ENCODE measurements at places on chromosomes 3 and 15.

- DNase-seq, result no peak
These were observed 21.9 kb downstream of the IL12A start for GRCh38 chr3:160010578-160010977.

DNA sequence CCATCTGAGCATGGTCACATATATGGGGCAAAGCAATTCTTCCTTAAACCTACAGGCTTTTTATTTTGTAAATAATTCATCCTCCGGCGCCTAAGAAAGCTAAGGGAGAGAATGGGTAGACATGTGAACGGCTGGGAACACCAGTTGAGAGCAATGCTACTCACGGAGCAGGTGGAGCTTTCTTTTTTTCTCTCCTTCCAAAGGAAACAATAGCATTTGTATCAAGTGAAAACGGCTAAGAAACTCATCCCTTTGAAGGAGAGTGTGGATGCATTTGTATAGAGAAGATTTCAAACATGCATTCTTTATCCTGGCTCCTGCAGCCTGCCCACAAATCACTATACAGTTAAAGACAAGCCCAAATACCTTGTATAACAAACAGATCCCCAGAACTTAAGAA is 637.8 kb downstream of the MAGI1 start:
- DNase-seq, result no peak

DNA sequence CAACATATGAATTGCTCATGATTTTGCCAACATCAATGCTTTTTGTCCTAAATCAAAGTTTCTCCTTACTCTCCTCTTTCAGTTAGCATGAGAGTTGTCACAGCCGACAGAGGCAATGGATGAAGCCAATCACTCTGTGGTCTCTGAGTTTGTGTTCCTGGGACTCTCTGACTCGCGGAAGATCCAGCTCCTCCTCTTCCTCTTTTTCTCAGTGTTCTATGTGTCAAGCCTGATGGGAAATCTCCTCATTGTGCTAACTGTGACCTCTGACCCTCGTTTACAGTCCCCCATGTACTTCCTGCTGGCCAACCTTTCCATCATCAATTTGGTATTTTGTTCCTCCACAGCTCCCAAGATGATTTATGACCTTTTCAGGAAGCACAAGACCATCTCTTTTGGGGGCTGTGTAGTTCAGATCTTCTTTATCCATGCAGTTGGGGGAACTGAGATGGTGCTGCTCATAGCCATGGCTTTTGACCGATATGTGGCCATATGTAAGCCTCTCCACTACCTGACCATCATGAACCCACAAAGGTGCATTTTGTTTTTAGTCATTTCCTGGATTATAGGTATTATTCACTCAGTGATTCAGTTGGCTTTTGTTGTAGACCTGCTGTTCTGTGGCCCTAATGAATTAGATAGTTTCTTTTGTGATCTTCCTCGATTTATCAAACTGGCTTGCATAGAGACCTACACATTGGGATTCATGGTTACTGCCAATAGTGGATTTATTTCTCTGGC is 2.5 kb downstream of the OR4F6 start:
- DNase-seq, result no peak

DNA sequence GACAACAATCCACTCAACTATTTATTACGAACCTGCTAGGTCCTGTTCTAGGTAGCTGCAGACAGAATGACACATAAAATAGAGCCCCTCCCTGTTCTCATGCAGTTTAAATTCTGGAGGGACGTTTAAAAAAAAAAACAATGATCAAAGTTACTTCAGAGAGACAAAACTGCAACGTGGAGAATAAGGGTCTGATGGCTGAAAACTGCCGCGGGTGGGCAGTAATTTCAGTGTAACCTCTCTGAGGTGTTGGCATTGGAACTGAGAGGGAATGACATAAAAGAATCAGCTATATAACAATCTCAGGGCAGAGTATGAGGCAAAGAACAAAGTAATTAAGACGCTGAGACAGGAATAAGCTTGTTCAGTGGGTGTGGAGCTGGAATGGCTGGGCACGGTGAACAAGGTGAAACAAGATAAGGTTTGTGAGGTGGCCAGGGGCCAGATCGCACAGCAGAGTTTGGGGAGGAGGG is 19.5 kb downstream of the TBL1XR1 start:
- no peak for DNase-seq

DNA sequence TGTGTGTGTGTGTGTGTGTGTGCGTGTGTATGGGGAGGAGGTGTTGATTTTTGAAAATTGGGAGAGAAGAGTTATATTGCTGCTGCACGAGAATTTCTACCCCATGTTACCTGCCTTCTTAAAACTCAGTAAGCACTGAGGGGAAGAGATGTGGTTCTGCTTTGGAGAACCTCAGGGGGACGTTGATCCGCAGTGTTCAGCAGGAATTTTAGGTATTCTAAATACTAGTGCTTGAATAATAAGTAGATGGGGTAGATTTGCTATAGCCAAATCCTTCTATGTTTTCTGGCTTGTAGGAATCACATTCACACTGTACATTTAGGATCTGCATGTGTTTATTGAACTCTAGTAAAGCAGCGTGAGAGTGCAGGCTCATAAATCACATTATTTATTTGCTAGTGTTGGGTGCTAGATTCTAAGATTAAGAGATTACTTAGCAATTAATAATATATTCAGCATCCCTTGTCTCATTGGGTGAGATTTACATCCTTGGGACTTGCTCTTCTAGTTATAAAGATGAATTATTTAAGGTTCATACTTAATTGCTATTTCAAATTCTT is 268.1 kb downstream of the MFSD1 start:
- DNase-seq, result no peak

DNA sequence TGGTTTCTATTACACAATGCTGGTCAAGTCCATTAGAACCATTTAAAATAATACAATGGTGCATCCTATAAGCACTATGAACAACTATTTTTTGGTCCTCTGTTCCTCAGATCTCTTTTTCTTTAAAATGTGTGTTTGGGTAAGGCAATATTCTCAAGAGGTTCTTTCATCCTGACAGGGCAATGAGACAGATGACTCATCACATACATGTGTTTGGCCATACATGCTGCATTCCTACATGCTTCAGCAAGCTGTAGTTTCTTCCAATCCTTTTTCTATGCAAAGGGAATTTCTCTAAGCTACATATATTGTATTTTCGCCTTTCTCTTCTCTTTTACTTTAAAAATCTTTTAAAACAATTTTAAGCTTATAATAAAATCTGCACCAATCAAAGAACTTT is 52.7 kb downstream of the OTOL1 start:
- no peak for DNase-seq

- no peak for DNase-seq
These were observed 32.6 kb downstream of the TGM4 start for GRCh38 chr3:44906997-44907396.

- no peak for DNase-seq
These were observed 114.7 kb upstream of the CCNL1 start for GRCh38 chr3:157274644-157275137.

GRCh38 chr3:175956964-175957363 is 1097.8 kb downstream of the NAALADL2 start:
- DNase-seq, result no peak

DNA sequence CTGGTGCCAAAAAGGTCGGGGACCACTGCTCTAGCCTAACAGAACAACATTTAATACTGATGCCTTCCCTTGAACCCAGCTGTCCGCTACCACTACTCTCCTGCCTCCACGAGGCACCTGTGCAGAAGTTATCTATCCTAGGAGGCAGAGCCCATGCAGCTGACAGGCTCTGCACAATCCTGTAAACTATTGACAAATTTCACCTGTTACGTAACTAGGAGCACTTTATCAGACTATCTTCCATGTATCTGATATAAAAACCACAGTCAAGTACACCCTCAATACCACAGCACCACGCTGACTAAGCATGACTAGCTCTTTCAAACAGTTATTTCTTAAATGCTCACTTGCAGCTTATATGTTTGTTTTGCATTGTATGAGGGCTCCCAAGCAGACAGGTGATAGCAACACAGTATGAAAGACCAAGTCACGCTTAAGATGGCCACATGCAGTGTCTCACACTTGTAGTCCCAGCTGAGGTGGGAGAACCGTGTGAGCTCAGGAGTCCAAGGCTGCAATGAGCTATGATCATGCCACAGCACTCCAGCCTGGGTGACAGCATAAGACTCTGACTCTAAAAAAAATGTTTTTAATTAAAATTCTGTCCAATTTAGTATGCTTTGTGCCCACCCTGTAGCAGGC is 4.5 kb upstream of the IL17RC start:
- DNase-seq, result no peak

GRCh38 chr3:114800272-114801031 is 346.6 kb downstream of the ZBTB20 start:
- no peak for DNase-seq

GRCh38 chr3:140247775-140248174 is 312.8 kb downstream of the CLSTN2 start:
- no peak for DNase-seq

- no peak for DNase-seq
These were observed 84.4 kb upstream of the RGMA start for GRCh38 chr15:93173369-93173768.

DNA sequence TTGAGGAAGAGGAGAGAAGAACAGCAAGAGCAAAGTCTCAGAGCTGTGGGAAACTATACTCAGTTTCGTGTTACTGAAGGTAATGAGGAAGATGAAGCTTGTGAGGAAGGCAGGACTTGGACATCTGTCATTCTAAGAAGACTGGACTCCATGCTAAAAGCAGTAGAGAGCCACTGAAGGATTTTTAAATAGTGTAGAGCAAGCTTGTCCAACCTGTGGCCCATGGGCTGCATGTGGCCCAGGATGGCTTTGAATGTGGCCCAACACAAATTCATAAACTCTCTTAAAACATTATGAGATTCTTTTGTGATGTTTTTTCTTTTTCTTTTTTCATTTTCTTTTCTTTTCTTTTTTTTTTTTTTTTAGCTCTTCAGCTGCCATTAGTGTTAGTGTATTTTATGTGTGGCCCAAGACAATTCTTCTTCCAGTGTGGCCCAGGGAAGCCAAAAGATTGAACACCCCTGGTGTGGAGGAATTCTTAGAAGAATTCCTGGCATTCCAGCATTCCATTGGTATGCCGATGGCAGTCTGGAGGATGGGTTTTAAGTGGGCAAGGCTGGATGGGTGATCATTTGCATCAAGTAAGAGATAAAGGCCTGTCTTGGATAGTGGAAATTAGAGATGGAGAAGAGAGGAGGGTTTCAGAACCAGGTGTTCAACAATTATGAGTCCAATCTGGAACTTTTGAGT is 6.9 kb upstream of the NFKBIZ start:
- DNase-seq, result no peak

GRCh38 chr3:139534455-139534812 is 5.1 kb downstream of the RBP1 start:
- no peak for DNase-seq

GRCh38 chr3:160125258-160125657 is 100.0 kb upstream of the C3orf80 start:
- DNase-seq, result no peak

- no peak for DNase-seq
These were observed 8.6 kb upstream of the BLM start for GRCh38 chr15:90708516-90708915.

DNA sequence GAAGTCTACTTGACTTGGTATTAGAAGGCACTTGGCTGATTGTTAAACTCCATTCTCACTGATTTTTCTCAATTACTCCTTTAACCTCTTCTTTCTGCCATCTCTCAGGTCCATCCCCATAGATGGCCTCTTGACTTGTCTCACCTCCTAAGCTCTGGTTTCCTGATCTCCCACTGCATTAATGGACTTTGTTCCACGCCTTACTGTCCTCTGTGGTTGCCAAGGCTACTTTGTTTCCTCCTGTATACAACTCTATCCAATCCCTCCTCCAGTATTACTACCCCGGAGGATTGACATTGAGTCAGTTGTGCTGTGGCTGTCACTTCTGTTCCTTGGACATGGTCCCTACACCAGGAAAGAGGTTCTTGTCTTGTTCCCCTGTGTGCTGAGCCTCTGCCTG is 10.6 kb upstream of the GLCE start:
- no peak for DNase-seq

GRCh38 chr3:45537970-45538640 is 56.4 kb upstream of the LIMD1 start:
- no peak for DNase-seq

- DNase-seq, result no peak
These were observed 58.2 kb upstream of the ACAN start for GRCh38 chr15:88745065-88745464.

DNA sequence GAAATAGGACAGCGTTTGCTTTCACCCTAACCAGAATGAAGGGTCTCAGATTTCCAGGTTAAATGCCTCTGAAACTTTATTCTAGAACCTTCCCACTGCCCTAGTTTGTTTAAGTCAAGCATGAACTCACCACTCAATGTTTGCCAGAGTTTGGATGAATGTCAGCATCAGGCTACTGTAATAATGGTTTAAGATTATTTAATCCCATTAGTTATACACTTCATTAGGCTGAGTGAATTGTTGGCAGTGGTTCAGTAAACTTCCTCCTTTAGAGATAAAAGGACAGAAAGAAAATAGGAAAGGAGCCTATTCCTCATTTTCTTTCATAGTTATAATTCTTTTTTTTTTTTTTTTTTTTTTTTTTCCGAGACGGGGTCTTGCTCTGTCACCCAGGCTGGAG is 401.9 kb upstream of the TPRG1 start:
- no peak for DNase-seq

- DNase-seq, result no peak
These were observed 63.4 kb upstream of the C15orf39 start for GRCh38 chr15:75138016-75138999.

GRCh38 chr3:165279471-165279870 is 83.3 kb upstream of the SLITRK3 start:
- no peak for DNase-seq

DNA sequence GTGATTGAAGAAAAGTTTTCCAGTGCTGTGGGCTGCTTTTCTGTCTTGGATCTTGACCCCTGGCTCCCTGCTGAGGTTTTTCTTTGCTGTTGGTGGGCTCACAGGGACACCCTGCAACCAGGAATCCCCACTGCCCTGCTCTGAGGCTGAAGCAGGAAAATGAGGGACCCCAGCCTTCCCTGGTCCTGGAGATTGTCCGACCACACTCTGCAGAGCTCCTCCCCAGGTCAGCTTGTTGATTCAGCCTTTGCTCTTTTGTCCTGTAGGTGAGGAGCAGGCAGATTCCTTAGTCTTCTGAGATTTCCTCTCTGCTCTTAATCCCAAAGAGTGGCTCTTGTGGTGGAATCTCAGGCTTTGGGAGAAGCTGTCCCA is 194.5 kb downstream of the RPLP1 start:
- no peak for DNase-seq

DNA sequence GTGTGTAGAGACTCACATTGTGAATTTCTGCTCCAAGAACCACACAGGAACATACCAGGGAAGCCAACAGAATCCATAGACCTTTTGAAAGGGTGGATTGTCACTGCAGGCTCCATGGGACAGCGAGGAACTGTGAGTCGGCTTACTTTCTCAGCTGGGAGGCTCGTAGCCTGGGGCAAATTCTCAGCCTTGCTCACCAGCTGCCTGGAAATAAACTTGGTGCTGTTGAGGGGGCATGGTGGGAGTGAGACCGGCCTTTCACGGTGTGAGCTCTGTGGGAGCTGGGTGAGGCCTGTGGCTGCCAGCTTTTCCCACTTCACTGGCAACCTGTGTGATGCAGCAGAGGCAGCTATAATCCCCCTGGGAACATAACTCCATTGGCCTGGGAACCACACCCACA is 146.6 kb upstream of the P2RY1 start:
- no peak for DNase-seq
